ENCODE measurements at places on chromosomes 12 and 14.

DNA sequence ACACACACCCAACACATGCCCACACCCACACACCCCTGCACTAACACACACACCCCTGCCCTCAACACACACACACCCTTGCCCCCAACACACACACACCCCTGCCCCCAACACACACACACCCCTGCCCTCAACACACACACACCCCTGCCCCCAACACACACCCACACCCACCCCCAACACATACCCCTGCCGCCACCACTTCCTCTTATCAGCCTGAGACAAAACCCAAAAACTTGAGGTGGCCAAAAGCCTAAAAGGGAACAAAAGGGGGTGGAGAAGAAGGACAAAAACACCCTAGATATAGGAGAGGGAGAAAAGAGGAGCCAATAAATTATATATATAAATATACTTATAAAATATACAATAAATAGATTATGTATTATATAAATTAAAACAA is 9.1 kb upstream of the DEGS2 start:
- DNase-seq, result no peak

GRCh38 chr14:101070540-101071492 is 167.3 kb upstream of the RTL1 start:
- DNase-seq, result no peak

GRCh38 chr14:91372671-91373495 is 44.7 kb downstream of the CCDC88C start:
- DNase-seq, result no peak

- DNase-seq, result peak; percentile 21
Observed at GRCh38 chr12:49059299-49060171, 1.1 kb downstream of the KMT2D start.

GRCh38 chr12:53703756-53704155 is 23.5 kb downstream of the CALCOCO1 start:
- no peak for DNase-seq

- no peak for DNase-seq
Observed at GRCh38 chr12:123807670-123808069, 45.6 kb downstream of the DNAH10 start.

GRCh38 chr12:93361151-93361919 is 16.4 kb upstream of the NUDT4 start:
- no peak for DNase-seq

- no peak for DNase-seq
Observed at GRCh38 chr12:39966256-39966655, 139.6 kb downstream of the SLC2A13 start.

- no peak for DNase-seq
Observed at GRCh38 chr12:85759091-85759490, 77.1 kb downstream of the RASSF9 start.

- no peak for DNase-seq
Observed at GRCh38 chr12:22473212-22473611, 71.1 kb downstream of the C2CD5 start.

DNA sequence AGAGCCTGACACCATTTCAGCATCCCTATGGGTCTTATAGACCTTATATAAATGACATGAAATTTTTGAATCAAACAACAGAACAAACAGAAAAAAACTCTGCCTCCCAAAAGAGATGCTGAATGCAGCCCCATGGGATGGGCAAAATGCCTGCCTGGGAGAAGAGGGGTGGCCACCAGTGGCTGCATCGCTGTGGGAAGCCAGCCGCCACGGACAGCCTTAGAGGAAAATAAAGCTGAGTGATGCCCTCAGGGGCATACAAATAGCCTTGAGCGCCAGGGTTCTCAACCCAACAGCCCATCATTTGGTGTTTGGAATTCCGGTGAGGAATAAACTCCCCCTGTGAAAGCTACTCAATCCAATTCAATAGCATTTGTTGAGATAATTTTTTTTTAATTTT is 22.9 kb downstream of the SYNE3 start:
- DNase-seq, result no peak

Data from WERI-Rb-1 (cell line).